ENCODE measurements at places on chromosomes 5 and 9.
A peak's percentile ranks its signal among the peaks of the same experiment; 100 is the strongest.

DNA sequence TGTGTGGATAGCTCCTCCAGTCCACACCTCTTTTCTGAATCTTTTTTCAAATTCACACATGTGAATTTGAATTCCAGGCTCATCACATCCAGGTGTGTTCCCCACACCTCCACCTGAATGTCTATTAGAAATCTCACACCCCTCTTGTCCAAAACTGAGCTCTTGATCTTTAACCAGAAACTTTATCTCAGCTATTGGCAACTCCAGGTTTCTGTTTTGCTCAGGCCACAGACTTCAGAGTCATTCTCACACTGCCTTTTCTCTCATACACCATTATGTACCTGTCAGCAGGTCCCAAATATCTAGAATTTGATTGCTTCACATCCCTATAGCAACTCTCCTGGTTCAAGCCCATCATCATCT, 11.6 kb downstream of the NIPSNAP3B start:
- DNase-seq: no peak

DNA sequence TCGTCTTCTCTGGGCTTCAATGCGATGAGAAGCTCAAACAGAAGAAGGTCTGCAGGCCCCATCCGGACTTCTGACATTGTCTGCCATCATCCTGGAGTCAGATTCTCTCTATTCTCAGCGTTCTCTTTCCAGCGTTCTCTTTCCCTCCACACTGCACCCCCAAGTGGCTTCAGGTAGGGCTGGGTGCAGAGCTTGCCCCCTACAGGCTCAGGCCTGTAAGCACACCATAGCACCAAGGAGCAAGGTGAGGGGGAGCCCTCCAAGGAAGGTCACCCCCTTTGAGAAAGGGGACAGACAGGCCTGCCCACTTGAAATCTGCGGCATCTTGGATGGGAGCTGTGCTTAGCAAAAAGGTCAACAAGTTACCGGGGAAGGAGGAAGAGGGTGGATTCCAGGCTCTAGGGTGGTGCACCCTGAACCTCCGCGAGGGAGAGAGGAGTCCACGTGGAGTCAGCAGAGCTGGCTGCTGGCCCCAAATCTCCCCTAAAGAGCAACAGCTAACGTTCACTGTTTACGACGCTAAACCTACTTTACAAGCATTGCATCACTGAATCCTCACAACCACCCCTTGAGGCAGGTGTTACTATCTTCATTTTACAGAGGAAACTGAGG, 27.5 kb downstream of the GPX3 start:
- no peak for DNase-seq

DNA sequence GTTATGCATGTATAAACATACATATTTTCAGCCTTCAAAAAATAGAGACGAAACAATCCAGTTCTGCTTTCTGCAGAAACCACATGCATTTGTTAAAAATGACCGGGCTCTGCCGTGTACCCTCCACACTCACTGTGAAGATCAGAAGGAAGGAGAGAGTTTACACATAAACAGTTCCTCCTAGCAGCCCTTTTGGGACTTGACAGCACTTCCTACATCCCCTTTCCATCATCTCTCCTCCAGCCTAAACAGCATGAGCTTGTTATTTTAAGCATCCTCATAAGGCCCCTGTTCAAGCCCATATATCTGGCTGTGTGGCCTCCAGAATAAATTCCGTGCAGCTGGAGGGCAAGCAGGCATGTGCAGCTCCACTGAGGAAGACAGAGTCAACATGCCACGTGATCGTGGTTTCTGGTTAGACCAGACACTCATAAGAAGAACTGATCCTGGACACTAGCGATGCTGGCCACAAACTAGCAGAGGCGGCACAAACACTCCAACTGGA, 42.2 kb downstream of the NIPAL4 start:
- no peak for DNase-seq

- DNase-seq: no peak
Measured at GRCh38 chr5:26192486-26192885, 845.9 kb downstream of the CDH9 start.

DNA sequence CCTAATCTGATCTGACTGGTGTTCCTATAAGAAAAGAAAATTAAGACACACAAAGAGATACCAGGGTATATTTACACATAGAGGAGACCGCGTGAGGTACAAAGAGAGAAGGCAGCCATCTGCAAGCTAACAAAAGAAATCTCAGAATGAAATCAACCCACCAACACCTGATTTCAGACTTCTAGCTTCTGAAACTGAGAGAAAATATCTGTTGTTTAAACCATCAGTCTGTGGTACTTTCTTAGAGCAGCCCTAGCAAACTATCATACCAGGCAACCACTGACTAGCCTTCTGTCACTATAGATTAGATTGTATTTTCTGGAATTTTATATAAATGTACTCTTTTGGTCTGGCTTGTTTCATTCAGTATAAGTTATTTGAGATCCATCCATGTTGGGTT, 779.3 kb upstream of the ACO1 start:
- no peak for DNase-seq

GRCh38 chr5:7391814-7392692, 3.9 kb upstream of the ADCY2 start:
- no peak for DNase-seq

DNA sequence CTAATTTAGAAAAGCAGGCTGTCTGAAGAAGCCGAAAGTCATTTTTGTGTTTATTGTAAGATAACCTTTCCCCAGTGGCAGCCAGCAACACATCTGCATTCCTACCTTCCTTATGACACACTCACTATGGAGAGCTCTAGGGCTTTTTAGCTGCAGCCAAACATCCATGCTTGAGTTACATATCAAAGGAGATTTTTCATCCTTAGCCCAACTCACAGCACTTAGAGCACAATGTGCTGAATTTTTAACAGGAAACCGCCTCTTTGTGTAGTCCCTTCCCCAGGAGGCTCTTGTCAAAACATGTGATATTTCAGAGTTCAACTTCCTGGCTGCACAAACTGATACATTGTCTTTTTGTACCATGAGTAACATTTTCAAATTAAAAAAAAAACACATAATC, 379.2 kb downstream of the CTNND2 start:
- DNase-seq: no peak

- no peak for DNase-seq
Measured at GRCh38 chr5:55603922-55604321, 69.2 kb upstream of the PLPP1 start.

DNA sequence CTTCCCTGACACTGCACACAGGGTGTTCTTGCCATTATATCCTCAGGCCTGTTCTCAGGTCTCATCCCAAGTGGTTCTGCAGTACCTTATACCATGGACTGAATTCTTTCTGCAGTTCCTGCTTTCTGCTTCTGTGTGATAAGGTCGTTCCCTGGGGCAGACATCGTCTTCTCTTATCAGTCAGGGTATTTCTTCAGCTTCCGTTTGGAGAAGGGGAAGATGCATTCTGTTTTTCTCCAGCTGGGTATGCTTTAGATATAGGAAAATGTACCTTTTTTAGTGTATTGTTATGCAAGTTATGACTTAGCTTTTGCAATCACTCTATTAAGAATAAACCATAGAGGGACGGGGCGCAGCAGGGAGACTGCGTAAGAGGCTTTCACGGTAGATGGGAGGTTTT, 31.1 kb downstream of the RALGPS1 start:
- no peak for DNase-seq

GRCh38 chr9:133976191-133976861, 15.8 kb downstream of the VAV2 start:
- DNase-seq: no peak

GRCh38 chr5:124630767-124631704, 115.4 kb downstream of the ZNF608 start:
- DNase-seq: no peak

GRCh38 chr5:103505581-103506305, 56.8 kb downstream of the NUDT12 start:
- DNase-seq: no peak

- no peak for DNase-seq
Measured at GRCh38 chr5:38237681-38238080, 20.7 kb upstream of the EGFLAM start.

DNA sequence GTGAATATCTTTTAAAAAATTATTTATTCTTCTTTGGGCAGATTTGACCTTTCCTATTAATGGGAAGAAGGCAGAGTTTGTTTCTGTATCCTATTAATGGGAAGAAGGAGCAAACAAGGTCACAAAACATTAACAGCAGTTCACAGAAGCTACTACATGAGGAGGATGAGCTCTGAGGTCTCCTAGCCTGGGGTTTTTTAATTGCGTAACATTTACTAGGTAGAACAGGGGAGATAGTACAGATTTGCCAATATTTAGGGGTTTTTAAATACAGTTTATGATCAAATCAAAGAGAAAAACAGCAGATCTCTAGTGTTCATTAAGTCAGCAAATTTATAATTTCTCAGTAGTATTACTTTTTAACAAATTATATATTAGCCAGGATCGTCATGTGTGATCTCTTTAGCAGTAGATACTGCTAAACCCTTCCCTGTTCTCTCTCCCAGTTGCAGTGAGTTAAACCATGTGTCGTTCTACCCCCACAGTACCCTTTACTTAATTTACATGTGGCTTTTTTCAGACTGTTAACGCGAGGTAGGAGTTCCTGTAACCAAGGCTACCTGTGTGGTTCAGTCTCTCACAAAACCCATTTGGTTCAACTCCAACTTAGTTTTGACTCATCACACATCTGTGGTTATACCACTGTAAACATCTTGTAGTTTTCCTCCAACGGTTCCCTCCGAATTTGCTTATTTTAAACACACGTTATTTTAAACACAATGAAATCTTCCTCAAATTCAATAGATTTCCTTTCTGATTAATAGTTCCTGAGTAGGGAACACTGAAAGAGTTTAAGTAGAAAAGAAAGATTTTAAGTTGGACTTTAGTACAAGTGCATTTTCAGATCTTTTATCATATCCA, 13.3 kb downstream of the SLC25A46 start:
- DNase-seq: no peak

- no peak for DNase-seq
Measured at GRCh38 chr5:157624144-157624543, 28.1 kb downstream of the SOX30 start.

DNA sequence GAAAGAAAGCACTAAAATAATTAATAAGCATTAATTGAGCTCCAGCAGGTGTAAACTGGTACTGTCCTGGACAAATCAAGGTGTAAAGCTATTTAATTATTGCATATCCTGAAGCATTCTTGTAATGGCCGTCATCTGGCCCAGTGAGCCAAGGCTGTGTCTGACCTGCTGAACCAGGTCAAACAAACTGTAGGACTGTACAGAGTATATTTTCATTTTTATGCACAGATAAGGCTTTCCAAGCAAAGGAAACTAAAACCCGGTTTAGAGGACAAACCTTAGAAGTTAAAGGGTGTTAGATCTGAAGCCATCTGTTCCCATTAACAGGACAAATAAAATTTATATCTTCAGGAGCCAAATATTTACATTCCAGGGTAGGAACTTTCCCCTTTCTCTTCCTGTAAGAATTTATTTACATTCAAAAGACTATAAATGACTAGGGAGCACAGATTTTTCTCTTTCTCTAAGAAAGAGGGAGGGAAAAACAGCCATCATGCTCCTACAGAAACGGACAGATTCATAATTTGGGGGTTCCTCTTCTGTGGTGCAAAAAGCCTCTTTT, 69.8 kb downstream of the ESM1 start:
- no peak for DNase-seq

- no peak for DNase-seq
Measured at GRCh38 chr5:9128136-9128535, 417.7 kb downstream of the SEMA5A start.

DNA sequence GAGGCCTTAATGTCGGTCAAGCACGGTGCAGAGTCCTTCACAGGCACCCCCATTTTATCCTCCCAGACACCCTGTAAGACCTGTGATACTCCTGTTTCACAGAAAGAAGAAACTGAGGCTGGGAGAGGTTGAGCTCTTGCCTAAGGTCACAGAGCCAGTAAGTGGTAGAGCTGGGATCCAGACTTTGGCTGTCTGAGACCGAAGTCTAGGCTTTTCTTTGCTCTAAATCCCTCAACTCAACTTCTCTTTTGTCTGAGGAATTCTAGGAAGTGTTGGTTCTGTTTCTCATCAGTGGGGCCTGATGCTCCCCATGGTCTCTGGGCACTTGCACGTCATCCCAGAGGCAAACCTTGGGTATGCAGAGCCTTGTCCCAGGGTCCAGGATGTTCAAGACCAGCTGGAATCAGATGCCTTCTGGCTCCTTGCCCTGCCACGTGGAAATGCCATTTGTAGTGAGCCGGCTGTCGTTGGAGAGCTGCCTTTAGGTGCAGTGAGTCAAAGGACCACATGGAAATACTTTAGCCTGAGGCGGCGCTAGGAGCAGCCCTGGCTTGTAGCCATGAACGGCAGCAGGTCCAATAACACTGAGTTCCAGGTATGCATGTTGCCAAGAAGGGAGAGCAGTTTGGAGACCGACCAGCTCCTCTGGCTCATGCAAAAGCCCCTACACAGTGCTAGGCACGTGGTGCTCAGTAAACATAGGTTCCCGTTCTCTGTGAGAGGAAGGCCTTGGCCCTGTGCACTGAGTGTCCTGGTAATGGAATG, 9.2 kb downstream of the DCANP1 start:
- DNase-seq: peak; percentile 43

DNA sequence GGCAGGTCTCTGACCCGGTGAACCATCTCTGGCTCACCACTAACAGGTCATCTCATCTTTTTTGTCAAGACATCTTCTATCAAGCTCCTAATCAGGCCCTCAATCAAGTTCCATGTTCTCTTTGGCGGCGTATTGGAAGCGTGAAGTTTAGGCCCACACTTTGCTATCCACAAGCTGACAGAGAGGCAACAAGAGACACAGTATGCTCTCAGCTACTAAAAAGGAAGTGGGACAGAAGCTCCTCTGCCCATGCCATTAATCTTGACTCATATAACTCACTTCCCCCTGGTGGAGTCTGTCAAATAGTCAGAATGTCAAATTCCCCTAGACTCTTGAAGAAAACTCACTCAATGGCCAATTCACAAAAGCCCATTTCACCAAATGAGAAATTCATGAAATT, 77.6 kb upstream of the TMC1 start:
- DNase-seq: no peak

- DNase-seq: no peak
Measured at GRCh38 chr5:32116574-32117313, 57.4 kb downstream of the GOLPH3 start.

- no peak for DNase-seq
Measured at GRCh38 chr9:14096258-14096922, 217.6 kb downstream of the NFIB start.
